ENCODE measurements at places on chromosomes 3 and 15.

DNA sequence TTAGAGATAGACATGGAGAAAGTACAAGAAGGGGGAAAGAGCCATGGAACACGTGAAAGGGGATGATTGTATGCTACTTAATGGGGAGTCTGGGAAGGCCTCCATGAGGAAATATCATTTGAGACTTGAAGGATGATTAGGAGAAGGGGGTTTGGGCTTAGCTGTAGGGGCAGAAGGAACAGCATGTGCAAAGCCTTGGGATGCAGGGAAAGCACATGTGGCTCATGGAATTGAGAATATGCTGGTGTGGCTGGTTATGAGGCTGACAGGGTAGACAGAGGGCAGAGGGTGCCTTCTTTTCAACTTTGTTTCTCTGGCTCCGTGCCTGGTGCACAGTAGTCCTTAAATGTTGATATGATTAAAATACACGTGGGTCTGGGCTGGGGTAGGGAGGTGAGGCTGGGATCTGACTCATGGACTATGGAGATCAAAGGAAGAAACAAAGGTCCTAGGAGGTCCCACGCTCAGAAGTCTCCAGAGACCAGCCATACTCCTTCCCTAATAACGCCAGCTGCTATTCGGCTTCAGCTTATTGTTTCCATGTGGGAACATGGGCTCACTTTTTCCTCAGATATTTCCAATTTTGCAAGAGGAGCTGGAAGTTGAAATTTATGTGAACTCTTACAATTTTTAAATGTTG, 1.1 kb downstream of the GTF2E1 start:
- DNase-seq, result no peak

DNA sequence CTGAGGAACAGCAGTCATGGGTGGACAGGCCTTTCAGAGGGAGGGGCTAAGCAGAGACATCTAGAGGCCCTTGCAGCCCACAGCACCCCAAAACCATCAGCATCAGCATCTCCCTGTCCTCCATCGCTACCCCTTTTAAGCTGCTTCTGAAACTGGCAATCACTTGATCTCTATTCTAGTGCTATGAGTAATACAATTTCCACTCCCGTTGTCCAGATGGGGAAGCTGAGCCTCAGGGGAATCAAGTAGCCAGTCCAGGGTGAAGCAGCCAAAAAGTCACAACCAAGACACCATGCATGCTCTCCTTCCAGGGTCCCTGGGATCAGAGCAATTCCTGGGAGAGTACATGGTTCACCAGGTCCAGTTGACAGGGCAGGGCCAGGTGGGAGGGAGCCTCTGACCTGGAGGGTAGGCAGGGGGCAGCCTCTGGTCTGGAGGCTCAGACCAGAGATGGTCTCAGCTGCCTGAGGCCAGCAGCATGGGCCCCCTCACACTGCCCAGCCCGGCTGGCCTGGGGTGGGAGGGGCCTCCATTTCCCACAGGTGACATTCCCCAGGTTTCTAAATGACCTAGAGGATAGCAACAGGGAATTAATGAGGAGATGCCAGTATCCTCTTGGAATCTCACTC, 30.0 kb downstream of the KLHL25 start:
- DNase-seq, result no peak

DNA sequence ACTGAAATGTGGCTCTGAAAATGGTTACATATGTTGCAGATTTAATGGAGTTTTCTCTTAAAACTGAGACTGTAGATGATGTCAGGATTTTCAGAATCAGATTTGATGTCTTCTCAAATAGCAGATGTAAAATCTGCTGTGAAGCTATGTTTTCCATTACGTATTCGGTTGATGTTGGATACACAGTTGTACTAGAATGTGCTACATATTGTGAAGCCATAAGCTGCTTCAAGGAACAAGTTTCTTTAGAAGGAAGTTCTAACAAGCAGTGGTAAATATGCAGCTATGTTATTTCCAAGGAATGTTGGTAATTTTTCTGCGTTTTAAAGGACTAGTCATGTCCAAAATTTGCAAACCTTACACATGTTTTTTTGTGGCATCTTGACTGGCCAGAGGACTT, 197.7 kb downstream of the RBMS3 start:
- no peak for DNase-seq

DNA sequence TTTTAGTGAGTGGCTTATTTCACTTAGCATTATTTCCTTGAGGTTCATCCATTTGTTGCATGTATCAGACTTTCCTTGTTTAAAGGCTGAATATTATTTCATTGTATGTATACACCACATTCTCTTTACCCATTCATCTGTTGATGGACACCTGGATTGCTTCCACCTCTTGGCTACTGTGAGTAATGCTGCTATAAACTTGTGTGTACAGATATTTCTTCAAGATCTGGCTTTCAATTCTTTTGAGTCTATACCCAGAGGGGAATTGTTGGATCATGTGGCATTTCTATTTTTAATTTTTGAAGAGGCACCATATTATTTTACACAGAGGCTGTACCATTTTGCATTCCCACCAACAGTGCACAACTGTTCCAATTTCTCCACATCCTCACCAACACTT, 313.5 kb downstream of the RPLP1 start:
- DNase-seq, result no peak

DNA sequence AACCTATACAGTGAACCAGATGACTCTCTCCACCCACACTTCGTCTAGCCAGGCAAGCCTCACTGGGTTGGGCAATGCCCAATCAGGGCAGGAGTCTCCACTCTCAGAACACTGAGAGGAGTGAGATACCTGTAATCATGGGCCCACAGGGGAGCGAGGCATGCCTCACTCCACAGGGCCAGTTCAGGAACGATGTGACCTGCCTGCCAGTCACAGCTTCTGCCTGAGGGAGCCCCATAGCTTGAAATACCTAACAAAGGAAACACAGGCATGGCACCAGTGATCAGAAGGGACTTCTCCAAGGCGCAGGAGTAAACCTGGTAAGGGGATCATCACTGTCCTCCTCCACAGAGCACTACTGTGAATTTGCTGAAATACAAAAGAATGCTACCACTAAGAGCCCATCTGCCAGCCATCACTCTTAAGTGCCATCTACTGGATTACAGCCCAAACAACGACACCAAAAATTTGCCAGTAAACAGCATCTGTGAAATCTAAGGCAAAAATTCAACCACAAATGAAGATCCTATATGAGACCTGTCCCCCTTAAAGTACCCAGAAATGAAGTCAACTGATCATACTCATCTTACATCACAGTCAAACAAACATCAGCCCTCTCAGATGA, 689.9 kb upstream of the SEMA6D start:
- DNase-seq, result no peak

- no peak for DNase-seq
These were observed 361.2 kb downstream of the MAGI1 start for GRCh38 chr3:65677486-65678010.

GRCh38 chr15:71841563-71841962, 31.2 kb downstream of the NR2E3 start:
- DNase-seq, result no peak

GRCh38 chr15:78083687-78084448, 6.4 kb upstream of the TBC1D2B start:
- DNase-seq, result no peak

GRCh38 chr15:96670389-96670788, 339.9 kb downstream of the NR2F2 start:
- DNase-seq, result no peak

DNA sequence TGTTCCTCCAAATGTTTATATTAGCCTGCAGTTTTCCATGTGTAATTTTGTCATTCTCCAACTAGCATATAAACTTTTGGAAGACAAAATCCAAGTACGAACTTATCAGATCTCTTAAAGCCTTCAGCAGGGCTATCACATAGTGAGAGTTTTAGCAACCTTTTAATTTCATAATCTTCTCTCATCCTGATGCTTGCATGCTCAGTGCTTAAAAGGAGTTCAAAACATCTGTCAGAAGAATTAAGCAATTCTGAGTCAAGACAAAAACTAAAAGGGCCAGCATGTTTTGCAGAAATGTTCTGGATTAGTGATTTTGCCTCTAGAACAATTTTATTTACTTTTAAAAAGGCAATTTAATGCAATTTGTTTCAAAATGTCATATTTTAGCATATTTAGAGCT, 73.4 kb upstream of the SLC2A2 start:
- DNase-seq, result no peak

DNA sequence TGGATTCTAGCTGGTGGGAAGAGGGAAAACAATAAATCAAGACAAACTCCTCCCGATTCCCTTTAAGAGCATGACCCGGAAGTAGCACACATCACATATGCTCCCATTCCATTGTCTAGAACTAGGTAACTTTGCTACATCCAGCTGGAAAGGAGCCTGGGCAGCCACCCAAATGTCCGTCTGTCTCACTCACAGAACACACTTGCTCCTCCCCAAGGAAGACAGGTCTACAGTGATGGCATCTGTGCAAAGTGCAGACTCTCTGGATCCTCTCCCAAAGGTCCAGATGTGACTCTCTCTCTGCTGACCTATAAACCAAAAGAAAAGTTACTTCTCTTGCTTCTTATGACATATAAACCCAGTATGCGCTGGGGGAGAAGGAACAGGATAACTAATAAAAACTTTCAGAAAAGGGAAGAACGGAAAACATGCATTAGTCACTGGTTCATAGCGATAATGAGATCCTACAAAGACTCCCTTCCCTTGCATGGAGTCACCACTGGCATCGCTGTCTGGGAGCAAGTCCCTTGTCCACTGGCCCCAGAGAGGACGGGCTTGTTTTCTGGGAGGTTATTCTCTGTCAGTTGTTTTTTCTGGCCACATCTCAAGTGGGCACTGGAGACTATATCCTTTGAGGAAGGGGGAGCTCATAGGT, 29.8 kb upstream of the EPHB3 start:
- DNase-seq, result no peak

- no peak for DNase-seq
These were observed 516.7 kb upstream of the MDFIC2 start for GRCh38 chr3:70829092-70829491.

DNA sequence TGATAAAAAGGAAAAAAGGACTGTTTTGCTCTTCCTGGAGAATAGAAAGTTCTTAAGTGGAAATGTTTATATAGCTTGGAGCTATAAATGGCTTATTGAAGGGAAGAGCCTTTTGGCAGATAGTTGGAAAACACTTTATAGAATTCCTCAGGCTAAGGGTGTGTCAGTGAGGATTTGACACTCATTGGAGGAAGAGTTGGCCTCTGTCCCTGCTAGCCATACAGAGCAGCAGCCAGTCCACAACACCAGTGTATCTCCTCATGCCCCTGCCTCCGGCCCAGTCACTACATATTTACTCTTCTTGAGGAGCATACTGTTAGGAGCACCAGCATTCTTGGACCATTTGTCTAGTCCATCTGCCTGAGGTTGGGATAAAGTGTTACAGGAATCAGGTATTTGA, 36.2 kb downstream of the KLHL18 start:
- no peak for DNase-seq

Measured in activated CD8-positive, alpha-beta memory T cell treated with anti-CD3 and anti-CD28 coated beads for 4 hours (primary cell).